ENCODE measurements at places on chromosomes 7 and 10.

GRCh38 chr10:125137601-125138438, 22.5 kb downstream of the CTBP2 start:
- DNase-seq = no peak

- no peak for DNase-seq
Observed at GRCh38 chr10:71554671-71555070, 158.0 kb downstream of the CDH23 start.

- DNase-seq = no peak
Observed at GRCh38 chr10:7264313-7264756, 146.5 kb downstream of the SFMBT2 start.

DNA sequence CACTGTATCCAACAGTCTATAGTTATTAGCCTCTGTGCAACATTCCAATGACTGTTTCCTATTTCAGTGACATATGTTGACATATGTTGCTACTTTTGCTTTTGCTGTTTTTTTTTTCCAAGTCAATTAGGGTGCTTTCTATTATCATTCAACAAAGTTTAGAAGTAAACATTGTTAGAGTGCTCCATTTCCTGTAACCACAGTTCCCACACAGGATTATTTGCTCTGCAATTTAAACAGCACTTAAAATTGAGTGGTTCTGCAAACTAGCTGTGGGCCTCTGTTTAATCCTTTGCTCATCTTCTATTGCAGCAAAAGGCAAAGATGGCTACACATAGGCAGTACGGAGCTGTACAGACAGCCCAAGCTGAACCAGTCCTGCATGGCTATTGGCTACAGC, 46.5 kb upstream of the PTN start:
- no peak for DNase-seq
